ENCODE measurements at places on chromosomes 1 and 21.

- no peak for DNase-seq
Measured at GRCh38 chr1:155884031-155884960, 24.9 kb downstream of the SYT11 start.

DNA sequence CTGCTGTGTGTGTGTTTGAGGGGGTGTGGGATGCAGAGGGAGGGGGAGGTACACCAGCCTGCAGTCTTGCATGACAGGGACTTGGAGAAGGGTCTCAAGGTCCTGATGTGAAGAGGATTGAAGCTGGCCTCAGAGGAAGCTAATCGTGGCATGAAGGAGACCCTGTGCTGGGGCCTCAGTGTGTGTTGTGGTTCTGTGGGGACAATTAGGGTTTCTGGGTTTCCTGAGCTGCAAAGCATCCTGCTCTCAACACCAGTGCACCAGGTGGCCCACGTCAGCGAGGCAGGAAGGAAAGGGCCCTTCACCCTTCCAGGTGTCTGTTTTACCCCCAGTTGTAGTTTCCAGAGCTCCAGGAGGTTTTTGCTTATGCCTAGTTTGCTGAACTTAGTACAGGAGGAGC is 52.8 kb downstream of the TENT5C start:
- DNase-seq, result no peak

GRCh38 chr1:151553659-151554058 is 13.6 kb downstream of the TUFT1 start:
- no peak for DNase-seq

GRCh38 chr1:224929335-224930237 is at the start of gene DNAH14:
DNAH14 (plus strand) TSS chr1:224929675; CDS start chr1:224952703, 23,028 bp downstream.
- DNase-seq, result no peak

DNA sequence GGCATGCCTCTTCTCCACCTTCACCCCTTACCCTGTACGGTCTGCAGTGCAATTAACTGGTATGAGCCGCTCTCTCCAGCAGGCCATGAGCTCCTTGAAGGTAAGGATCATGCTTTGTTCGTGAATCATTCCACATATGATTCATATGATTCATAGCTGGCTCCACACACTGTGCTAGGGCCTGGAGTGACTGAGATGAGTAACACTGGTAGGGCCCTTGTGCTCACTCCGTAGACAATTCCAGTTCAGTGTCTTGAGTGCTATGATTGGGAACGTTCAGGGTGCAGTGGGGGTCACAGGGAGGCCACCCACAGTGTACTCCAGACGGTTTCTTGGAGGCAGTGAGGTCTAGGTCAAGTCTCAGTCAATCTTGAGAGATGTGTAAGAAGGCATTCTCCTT is 239.8 kb downstream of the LMX1A start:
- peak; percentile 7 for DNase-seq
